Activated naive CD4-positive, alpha-beta T cell treated with anti-CD3 and anti-CD28 coated beads, Interleukin-2, amount 50 U/mL, for 16 hours (primary cell): ENCODE measurements at places on chromosomes 3 and 15.

GRCh38 chr15:67892559-67893377 is 52.9 kb upstream of the RNU6-1 start:
- DNase-seq: no peak

GRCh38 chr3:129840707-129841360 is 52.7 kb downstream of the TMCC1 start:
- DNase-seq: no peak

GRCh38 chr15:29150515-29151483 is 118.8 kb downstream of the NSMCE3 start:
- no peak for DNase-seq

DNA sequence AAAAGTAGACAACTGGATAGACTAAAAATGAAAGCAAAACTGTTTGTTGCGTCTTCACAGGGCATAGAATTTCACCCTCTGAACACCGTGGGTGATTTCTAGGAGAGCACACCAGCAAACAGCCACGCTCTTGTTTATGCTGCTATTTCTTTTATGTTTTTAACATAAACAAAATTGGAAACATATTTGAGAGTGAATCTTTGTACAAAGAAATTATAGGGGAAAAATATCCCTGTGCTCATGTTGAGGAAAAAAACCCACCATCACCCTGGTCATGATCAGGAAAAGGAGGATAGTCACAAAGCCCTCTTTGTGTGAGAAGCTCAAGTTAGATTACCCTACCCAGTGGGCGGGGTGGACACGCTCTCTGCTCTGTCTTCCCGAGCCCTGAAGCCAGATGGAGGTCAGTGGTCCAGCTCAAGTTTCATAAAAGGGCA is 313.3 kb downstream of the SATB1 start:
- DNase-seq: no peak

- DNase-seq: no peak
Observed at GRCh38 chr15:90597577-90597976, 67.9 kb downstream of the CRTC3 start.

GRCh38 chr15:56892659-56893363 is 25.6 kb upstream of the TCF12 start:
- no peak for DNase-seq

DNA sequence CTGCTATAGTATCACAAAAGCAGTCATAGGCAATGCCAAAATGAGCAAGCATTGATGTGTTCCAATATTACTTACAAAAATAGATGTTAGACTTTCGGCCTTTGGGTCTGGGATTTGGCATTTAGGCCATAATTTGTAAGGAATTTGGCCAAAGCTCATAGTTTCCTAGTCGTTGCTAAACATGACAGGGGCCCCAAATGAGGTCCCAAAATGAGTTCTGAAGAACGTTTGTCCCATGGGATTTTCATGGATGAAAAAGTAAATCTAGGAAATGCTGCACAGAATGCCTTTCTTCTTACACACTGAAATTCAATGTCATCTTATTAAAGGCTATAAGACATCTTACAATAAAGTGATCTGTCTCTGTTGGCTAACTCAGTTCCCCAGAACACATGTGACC is 456.0 kb downstream of the CNTN4 start:
- no peak for DNase-seq

GRCh38 chr3:126527455-126528211 is 3.7 kb downstream of the CHST13 start:
- DNase-seq: no peak

DNA sequence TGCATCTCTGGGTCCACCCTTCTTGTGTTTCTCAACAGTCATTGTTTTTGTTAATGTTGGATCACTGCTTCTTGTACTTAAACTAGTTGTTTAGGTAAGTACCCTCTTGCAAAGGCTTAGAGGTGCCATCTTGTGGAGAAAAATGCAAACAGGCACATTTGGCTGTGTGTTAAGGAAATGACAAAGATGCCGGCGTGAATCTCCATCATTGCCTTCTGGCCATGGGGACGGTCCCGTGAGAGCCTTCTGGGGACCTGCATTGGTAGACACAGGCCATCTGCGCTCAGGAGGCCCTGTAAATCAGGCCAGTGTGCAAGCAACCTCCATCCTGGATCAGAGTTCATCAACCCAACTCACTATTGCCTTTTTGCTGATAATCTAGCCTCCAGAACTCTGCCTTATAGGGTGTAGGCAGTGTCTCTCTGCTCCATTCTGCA is 158.6 kb upstream of the NR2E3 start:
- no peak for DNase-seq

GRCh38 chr3:192916371-192917027 is 1.2 kb downstream of the MB21D2 start:
- DNase-seq: no peak
